ENCODE measurements at places on chromosomes 2 and 18.

GRCh38 chr2:84947010-84947593 lies 23.9 kb upstream of the KCMF1 start:
- DNase-seq, result no peak

GRCh38 chr2:8579485-8580085 lies 102.3 kb upstream of the ID2 start:
- no peak for DNase-seq

DNA sequence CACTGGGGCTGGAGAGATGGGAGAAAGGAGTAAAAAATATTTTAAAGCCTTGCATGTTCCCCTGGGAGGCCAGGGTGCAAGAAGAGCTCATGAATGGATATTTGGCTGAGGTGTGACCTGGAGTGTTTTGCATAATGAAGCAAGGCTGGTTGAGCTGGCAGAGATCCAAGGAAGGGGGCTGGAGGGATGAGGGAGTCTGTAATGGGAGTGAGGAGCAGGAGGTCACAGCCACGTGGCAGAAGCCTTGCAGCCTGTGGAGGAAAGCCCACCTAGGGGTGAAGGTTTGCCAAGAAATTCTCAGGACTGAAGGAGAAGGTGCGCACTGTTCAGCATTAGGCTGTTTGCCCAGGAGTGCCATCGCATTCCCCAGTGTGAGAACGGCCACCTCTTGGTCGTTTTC lies 40.3 kb upstream of the ATP8B1 start:
- no peak for DNase-seq

GRCh38 chr2:65731476-65731875 lies 299.1 kb upstream of the SPRED2 start:
- DNase-seq, result no peak

DNA sequence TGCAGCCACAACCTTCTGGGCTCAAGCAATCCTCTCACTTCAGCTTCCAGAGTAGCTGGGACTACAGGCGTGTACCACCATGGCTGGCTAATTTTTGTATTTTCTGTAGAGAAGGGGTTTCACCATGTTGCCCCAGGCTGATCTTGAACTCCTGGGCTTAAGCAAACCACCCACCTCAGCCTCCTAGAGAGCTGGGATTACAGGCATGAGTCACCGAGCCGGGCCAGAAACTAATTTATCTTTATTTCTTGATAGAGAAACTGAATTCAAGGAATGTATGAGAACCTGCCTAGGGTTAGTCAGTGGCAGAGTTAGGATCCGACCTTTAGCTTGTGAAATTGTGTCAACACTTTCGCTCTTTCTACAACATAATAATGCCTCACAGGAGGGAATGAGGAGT lies 19.3 kb upstream of the ITGAV start:
- DNase-seq, result no peak

DNA sequence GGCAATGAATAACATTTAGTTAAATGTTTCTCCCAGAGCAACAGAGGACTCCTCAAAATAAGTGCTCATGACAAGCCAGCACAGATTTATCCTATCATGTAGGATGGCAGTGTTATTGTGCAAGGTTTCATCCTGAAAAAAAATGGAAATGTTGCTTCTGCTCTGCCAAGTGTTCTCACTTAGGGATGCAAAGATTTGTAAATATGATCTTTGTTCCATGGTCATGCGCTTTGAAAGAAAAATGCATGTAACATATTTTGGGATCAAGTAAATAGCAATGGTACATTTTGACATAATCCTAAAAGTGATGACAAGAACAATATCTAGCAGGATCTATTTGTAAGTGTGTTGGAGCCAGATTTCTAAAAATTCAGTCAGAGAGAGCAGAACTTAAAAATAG lies 229.5 kb upstream of the CCDC150 start:
- no peak for DNase-seq

DNA sequence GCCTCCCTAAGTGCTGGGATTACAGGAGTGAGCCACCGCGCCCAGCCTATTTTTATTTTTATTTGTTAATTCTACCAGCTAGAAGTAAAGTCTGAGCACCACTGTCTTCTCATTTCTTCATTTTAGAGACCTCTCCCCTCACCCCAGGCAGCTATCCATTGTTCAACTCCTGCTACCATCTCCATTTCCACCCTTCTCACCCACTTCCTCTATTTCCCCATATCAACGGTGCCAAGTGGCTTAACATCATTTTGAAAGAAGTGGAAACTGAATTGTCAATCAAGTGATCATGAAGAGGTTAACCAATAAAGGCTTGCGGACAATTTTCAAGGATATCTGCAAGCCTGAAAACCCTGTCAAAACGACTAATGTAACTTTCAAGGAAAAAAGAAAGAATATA lies 323.1 kb downstream of the NBAS start:
- DNase-seq, result no peak

DNA sequence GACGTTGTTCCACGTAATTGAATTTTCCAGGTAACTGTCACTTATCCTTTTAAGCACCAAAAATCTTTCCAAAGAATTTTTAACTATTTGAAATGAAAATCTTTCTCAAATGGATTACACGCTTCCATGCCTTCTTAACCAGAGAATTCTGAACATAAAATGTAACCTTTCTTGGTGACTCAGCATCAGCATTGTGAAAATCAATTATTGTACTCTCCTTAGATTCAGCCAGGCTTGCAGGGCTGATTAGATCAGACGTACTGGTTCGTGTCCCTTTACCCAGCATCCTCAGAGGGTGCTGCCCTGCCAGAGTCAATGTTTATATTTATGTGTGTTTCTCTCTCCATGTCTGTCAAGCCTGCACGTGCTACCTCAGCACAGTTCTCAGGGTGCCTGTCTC lies 623.9 kb downstream of the CNTNAP5 start:
- DNase-seq, result no peak

GRCh38 chr2:192245329-192245728 lies 50.6 kb upstream of the TMEFF2 start:
- DNase-seq, result no peak

DNA sequence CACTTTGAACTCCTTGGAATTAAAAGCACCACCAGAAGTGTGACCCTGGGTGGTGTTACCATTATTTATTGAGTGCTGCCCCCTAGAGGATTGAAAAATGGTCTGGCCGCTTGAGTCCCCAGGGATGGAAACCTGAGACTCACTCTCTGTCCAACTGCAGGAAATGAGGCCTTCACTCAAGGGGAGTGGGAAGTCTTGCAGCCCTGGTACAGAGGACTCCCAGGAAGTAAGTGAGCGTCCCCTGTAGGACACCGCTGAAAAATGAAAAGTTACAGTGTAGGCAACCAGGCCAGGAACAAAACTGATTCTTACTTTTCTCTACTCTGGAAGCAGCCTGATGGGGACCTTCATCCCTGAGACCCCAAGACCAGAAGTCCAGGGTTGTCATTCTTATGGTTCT lies 2.2 kb upstream of the NRP2 start:
- peak; percentile 80 for DNase-seq

- DNase-seq, result no peak
Observed at GRCh38 chr18:77457681-77458080, 208.0 kb downstream of the GALR1 start.

DNA sequence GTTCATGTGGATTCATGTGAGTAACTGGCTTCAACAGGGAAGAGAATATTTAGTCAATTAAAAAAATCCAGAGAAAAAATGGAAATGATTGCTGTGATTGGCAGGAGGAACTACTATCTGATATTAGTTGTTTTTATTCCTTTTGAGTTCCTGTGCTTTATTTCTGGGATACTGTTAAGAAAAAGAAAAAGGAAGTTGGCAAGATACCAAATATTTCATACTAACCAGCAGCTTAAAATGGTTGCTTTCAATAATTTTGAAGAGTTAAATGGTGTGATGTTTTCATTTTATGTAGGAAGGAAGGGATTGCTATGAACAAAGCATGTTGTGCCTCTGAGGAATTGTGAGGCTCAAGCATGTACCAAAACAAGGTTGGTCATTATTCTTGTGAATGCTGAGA lies 8.1 kb upstream of the MTX2 start:
- DNase-seq, result no peak

DNA sequence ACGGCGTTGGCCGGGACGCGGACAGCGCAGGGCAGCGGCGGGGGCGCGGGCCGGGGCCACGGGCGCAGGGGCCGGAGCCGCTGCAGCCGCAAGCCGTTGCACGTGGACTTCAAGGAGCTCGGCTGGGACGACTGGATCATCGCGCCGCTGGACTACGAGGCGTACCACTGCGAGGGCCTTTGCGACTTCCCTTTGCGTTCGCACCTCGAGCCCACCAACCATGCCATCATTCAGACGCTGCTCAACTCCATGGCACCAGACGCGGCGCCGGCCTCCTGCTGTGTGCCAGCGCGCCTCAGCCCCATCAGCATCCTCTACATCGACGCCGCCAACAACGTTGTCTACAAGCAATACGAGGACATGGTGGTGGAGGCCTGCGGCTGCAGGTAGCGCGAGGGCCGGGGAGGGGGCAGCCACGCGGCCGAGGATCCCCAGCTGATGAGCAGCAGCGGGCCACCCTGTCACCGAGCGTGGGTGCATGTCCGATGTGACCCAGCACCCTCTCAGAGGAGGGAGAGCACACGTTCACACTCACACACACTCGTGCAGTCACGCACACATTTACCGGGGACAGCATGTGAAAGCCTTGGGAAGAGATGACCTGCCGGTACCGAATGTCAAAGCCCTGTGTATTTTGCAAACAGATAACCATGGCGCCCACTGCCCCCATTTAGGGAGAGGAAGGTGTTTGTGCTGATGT lies 4.2 kb downstream of the GDF7 start:
- no peak for DNase-seq

- no peak for DNase-seq
Observed at GRCh38 chr2:137523931-137524330, 440.3 kb upstream of the HNMT start.

DNA sequence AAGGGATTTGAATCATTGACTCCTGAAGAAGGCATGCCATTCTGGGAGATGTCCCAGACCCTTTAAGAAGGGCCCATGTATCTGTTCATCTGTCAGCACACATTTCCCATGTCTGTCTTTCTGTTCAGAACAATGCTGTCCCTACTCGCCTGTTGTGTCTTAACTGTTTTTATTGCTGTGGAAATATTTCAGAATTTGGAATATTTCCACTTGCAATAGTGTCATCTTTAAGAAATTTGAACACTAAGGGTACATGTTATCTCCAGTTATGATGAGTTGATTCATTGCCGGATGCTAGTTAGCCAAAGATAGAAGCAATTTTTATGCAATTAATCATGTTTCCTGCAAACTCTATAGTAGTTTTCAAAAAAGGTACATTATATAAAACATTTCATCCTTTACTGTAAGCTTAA lies 36.9 kb upstream of the NT5C1B start:
- no peak for DNase-seq

GRCh38 chr2:127463155-127463991 lies 45.1 kb downstream of the PROC start:
- no peak for DNase-seq

DNA sequence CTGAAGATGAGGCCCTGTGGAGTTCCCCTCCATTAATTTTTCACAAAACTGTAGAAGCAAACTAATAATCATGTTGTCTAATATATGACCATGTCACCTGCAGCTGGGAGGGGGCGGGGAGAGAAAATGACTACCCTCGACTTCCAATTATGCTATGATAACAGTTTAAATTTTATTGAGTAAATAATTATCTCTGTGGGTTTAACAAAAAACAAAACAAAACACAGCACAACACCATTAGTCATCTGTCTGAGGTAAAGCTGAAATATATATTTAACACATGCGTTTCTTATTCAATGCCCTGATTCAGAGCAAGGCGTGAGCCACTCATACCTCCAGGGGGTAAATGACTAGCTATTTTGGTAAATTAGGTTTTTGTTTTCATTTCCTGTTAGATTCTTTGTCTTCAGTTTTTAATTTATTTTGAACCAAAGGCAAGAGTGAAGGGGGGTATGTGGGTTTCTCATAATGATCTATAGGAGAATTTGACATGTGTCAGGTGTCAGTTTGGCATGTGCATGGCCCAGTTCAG lies 77.4 kb upstream of the ZCCHC2 start:
- DNase-seq, result no peak

DNA sequence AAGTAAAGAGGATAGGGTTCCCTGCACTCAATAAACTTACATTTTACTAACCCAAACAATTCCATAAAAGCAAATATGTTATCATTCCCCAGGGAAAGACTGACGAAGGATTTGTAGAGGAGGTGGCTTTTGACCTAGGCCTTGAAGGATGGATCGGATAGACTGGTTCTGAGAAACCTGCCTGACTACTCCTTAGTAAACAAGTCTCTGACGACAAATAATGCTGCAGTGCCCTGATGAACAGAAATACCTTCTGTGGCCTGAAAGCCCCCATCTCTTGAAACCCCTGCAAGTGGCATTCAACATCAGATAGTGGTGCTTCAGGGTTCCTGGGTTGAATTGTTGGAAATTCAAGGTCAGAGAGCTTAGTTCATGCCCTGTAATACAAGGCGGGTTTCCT lies 19.2 kb downstream of the PRKCE start:
- no peak for DNase-seq

Measured in NCI-H1092 (cell line).